Suprapubic skin (tissue), 4 donors: ENCODE measurements at places on chromosomes 16 and 17.
A peak's percentile ranks its signal among the peaks of the same experiment; 100 is the strongest.

DNA sequence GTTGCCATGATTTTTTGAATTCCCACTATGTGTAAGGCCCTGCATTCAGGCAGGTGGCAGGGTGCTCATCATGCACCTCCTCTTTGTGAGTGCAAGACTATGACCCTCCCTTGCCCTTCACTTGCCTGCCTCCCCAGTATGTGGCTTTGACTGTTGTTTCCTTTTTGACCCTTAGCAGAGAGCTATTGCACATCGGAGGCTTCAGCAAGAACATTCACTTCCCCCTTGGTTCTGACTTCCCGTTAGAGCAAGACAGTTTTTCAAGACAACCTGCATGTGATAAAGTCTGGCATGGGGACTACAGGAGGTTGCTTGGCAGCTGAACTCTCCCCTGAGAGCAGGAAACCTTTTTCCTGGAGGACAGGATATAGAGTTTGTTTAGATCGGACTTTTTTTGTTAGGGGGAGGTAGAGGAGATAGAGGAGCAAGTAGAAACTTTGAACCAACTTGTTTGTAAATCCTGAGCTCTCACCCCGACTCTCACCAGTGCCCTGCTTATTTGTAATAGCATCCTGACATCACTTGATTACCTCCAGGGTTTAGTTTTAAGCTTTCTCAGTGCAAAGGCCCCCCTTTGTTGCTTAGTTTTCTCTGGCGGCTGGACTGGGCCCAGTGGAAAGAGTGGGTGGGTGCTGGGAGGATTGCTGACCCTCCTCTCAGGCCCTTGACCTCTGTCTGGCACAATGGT lies 34.3 kb downstream of the LIMD2 start:
- DNase-seq = no peak

- peak; percentile 67 for DNase-seq
Observed at GRCh38 chr17:45364531-45365390, 47.9 kb upstream of the MAP3K14 start.

- DNase-seq = no peak
Observed at GRCh38 chr17:65470783-65471182, 90.7 kb downstream of the AXIN2 start.

DNA sequence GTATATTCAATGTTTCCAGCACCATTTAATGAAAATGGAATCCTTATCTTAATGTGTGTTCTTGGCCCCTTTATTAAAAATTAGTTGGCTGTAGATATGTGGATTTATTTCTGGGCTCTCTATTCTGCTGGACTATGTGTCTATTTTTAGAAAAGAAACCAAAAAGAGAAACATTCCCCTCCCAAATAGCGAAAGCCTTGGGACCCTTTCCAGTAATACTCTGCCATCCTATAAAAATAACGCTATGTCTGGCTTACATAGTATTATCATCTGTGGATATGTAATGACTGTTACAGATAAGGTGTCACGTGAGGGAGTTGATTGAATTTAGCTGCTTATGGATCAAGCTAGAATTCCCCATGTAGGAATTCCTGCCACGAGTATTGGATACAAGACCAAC lies 279.3 kb upstream of the KIF2B start:
- no peak for DNase-seq

DNA sequence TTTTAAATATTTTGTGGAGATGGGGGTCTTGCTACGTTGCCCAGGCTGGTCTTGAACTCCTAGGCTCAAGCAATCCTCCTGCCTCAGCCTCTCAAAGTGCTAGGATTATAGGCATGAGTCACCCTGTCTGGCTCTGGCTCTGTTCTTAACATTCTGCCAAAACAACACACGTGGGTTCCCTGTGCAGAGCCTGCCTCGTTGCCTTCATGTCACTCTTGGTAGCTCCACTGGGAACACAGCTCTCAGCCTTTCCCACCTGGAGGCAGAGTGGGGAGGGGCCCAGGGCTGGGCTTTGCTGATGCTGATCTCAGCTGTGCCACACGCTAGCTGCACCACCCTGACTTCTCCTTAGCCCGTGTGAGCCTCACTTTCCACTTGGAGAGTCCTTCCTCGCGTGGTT lies 19.3 kb downstream of the CRISPLD2 start:
- peak; percentile 61 for DNase-seq
